ENCODE measurements at places on chromosomes 7 and 10.

DNA sequence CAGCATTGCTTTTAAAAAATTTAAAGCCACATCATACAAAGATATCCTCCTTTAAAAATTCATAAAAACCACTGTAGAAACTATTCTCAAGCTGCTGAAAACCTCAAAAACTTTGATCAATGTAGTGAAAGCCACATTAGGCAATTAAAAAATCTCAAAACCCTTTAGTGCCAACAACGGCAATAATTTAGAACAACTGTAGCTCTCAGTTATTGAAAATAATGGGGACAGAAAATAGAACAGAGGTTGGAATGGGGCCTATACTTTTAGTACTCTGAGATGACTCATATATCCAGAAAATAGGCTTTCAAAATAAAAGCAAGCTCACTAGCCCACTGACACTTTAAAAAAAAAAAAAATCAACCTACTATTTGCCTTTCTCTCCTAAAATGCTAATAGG, 87.5 kb downstream of the GSAP start:
- DNase-seq: no peak

DNA sequence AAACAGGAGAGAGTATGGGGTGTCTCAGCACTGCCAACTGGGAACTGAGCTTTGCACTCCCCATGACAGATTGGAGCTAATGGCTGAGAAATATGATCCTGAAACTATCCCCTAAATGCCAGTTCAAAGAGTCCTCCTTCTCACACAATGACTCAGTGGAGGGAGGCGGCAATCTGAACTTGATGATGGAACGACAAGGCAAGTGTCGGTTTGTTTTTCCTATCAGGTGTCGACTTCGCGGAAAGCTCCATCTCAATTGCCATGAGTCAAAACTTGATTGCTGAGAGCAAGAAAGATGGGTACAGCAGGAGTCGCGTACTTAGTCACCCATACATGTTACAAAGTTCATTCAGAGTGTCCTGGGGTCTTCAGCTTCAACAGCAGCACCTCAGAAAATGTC, 52.5 kb downstream of the NPY start:
- no peak for DNase-seq

DNA sequence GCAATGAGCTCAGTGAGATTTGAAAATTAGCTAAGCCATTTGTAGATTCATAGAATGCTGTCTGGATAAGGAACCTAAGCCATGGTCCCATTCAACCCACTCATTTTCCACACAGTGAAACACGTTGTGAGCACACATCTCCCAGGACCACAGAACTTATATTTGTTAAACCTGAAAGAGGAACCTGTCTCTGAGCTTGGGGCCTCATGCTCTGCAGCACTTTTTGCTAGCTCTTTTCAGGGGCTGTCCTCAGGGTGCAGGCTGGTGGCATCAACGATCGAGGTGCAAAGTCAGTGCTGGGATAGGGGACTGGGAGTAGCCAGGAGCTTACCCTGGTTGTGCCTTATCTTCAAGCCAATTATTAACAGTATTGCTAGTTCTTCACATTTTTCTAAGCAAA, 11.9 kb downstream of the HECW1 start:
- DNase-seq: no peak

DNA sequence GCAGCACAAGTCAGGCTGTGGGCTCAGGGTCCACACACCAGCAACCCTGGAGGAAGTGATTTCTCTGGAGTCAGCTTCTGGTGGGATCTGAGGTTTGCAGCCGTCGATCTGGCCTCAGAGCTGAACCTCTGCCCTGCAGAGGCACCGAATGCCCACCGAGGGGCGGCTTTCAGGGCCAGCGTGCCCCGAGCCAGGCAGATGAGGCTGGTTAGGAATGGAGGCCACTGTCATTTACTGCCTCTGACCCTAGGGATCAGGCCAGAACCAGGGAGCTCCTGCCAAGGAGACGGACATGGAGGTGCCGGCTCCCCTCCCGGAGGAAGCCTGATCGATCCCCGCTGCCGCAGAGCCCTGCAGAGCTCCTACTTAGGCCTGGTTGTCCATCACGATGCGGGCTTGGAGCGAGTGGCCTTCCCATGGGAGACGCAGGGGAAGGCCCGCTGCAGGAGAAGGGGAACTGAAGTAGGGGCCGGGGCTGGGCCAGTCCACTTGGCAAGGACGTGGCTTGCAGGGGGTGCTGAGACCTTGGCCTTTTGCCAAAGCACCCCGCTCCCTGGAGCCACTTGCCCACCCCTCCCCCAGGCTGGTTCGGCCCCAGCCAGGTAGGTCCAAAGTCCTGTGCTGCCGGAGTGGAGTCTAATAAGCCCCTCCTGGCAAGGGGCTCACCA, 19.6 kb upstream of the ELFN1 start:
- no peak for DNase-seq

DNA sequence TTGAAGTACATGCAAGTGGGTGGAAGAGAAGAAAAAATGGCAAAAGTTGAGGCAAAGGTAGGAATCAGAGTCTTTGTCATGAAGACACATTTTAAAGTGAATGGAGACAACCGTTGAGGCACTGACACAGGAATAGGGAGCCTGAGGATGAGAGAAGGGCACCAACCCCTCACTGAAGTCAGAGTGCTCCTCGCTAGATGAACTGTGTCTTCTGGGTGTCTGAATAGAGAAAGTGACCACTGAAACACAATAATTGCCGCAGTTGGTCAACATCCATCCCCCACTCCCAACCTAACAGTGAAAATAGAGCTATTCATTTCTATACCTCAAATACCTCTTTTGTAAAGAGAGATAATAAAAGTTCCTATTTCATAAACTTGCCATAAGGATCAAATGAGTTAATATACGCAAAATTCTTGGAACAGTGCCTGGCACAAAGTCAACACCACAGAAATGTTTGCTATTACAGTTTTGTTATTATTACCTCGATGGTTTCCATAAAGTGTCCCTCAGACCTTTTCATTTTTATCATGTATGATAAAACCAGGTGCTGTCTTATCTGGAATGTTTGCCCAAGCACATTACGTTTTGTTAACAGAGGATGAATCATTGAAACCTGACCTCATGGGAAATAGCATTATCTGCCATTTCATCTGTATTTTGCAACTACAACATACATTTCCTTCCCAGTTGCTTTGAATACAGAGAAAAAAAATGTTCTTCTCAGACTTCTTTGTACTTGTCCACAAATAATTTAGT, 61.8 kb upstream of the SP4 start:
- DNase-seq: no peak

GRCh38 chr7:133781486-133782090, 345.6 kb upstream of the LRGUK start:
- DNase-seq: no peak

DNA sequence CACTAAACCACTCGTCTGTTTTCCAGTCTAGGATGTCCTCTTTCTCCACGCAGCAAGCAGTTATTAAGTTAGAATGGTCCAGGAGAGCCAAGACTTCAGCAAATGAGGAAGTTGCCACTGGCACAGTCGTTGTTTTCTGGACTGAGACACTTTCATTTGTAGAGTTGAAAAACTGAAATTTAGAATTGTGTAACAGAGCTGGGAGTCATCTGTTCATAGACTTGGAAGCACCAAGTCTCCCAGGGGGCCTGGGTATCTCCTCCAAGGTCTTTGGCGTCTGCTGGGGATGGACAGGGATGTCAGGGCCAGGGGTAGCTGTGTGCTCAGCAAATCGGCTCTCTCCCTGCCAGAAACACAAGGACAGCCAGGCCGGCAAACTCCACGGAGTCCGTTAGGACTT, 208.4 kb downstream of the FANK1 start:
- no peak for DNase-seq

DNA sequence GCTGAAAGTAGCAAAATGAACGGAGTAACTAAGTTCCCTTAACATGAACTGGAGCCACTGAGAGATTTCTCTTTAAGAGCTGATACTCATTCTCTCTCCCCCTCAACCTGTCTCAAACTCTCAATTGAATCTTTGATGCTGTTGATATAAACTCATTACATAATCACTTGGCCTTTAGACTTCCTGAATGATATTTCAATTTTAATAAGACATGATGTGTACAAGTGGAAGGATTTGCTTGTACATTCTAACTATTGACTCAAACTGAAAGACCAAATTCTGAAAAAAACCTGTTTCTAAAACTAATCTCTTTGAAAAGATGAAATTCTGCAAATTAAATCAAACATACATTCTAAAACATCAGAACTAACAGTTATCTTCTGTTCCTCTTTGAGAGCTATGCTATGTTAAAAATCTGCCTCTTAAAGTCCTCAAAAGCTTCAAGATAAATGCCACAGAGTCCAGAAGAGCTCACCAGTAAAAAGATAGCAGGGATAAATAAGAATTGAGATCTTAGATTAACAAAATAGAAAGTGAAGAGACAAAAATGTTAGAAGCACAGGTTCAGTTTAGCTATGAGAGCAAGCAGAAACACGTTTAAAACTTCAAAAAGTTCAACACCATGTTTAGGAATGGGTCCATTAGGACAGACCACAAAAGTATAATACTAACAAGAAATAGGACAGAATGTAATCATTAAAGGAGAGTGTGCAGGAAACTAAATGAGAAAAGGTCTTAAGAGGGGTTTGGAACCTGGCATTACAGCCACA, 46.1 kb downstream of the TNPO3 start:
- DNase-seq: no peak

DNA sequence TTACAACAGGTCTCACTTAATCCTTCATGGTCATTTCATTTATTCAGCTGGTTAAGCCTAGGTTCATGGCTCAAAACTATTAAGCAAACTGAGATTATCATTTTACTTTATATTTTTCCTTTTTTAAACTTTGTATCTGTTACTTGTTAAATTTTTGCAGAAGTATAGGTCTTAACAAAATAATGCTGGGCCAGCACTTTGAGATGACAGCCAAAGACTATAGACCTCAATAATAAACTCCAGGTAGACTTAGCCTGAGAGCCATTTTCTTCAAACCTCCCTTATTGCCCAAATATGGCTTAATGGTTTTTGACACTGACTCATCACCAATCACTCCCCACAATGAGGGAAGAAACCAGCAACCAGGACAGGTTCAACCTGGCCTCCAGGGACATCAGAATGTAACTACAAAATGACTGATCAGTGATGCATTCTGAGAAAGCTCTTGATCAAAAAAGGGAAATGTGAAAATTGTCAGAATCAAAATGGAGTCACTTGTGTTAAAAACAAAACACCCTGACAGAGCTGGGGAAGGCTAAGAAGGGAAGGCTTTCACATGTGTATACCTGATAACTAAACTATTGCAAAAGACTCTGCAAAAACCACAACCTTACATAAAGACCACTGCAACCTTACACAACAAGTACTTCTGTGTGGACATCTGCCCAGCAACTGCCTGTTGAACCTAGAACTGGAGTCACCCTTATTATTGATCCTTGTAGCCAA, 2.1 kb upstream of the CCDC126 start:
- DNase-seq: no peak

GRCh38 chr7:22715969-22716368, 11.0 kb upstream of the IL6 start:
- no peak for DNase-seq

- no peak for DNase-seq
Measured at GRCh38 chr10:15712883-15713282, 6.8 kb downstream of the ITGA8 start.

- no peak for DNase-seq
Measured at GRCh38 chr7:155715111-155715805, 70.8 kb downstream of the RBM33 start.

DNA sequence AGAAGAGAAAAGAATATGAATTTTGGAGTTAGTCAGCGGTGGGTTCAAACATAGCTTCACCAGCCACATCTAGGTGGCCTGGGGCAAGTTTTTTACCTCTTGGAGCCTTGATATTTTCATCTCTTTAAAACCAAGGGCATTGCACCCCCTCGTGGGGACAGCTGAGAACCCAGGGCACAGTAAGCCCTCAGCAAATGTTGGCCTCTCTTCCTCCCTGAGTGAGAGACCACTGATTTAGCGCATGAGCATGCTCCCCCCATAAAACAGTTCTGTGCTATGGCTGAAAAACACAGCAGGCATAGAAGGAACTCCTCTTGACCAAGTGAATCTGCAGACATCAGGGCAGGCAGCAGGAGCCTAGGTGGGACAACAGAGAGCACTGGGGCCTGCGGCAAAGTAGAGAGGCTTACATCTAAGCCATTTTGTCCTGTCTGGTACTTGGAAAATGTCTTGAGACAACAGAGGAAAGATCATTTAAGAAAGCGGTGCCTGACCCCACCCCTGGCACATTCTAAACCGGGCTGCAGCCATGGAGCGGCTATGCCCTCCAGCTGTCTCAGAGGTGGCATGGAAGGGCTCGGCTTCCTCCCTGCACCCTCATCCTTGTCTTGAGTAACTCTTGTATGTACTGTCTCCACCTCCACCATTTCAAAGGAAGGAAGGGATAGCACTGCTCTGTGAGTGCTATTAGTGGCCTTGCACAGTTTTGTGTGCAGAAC, 94.7 kb downstream of the ARHGAP22 start:
- no peak for DNase-seq

DNA sequence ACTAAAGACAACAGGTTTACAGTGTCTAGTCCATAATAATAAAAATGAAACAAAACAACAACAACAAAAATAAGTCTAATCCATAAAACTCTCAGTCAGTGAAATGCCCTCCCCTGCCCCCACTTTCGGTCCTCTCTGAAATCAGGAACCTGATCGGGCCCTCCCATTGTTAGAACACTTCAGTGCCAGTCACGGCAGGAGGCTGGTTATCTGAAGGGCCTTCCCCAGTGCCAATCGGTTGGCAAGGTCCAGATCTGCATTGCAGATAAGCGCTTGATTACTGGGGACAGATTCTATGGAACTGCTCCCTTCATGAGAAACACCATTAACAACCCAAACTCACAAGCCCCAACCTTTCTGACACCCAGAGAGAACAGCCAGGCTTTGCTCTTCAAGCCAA, 72.2 kb upstream of the EEPD1 start:
- DNase-seq: no peak

DNA sequence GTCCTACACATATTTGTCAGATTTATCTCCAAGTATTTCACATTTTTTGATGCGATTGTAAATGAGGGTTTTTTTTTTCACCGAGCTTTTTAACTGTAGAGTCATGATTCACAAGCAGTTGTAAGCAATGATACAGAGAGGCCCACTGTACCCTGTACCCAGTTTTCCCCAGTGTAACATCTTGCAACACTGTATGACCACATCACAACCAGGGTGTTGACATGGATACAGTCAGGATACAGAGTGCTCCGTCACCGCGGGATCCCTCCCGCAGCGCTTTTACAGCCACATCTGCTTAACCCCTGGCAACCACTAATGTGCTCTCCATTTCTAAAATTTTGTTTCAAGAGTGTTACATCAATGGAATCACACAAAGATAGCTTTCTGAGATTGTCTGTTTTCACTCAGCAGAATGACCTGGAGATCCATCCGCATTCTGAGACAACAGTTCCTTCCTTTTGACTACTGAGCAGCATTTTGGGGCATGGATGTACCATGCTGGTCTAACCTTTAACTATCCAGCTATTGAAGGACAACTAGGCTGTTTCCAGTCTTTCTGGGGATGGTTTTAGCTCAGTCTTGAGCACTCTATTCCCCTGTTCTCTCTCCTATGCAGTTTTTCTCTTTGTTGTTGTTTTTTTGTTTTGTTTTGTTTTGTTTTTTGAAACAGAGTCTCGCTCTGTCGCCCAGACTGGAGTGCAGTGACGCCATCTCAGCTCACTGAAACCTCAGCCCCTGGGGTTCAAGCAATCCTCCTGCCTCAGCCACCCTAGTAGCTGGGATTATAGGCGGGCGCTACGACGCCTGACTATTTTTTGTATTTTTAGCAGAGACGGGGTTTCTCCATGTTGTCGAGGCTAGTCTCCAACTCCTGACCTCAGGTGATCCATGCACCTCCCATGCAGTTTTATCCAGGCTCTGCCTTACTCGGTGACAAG, 25.9 kb downstream of the GPRIN2 start:
- DNase-seq: no peak

Data from esophagus squamous epithelium (tissue), 5 donors.